ENCODE measurements at places on chromosomes 1 and 21.

DNA sequence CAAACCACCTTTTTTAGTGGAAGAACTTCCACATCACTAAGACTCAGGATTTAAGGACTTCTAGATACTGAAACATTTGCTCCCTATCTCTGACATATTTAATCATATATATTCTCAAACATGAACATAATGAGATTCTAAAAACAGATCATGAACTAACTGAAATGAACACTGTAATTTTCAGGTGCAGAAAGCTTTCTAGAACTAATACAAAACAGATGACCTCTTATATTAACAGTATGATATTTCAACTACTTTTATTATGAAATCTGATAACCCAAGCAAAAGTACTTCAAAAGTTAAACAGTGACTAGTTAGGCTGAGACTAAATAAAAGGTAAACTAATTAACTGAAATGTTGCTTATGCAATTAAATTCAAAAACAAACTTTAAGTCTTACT, 157.5 kb downstream of the COP1 start:
- DNase-seq, result no peak

DNA sequence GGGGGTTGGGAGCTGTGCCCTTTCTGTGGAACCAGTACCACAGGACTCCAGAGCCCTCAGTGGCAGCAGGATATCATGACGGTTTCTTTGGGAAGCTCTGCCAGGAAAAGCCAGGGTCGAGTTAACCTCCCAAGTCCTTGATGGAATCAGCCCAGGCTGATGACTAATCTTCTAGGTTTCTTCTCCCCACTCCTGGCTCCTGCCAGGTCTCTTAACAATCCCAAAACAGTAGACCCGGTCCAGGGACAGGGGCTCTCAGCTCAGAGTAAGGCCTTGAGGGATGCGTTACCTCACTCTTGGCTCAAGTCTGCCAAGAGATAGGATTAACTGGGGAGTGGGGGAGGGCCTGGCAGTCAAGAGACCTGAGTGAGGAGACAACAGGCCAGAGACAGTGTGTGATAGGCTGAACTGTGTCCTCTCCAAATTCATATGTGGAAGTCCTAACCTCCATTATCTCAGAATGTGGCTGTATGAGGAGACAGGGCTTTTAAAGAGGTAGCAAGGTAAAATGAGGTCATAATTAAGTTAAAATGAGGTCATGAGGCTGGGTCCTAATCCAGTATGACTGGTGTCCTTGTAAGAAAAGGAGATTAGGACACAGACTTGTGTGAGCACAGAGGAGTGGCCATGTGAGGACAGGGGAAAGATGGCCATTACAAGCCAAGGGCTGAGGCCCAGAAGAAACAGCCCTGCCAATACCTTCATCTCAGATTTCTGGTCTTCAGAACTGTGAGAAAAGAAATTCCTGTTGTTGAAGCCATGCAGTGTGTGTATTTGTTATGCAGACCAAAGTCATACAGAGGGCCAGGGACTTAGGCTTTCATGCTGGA, 95.0 kb downstream of the BEND5 start:
- no peak for DNase-seq

DNA sequence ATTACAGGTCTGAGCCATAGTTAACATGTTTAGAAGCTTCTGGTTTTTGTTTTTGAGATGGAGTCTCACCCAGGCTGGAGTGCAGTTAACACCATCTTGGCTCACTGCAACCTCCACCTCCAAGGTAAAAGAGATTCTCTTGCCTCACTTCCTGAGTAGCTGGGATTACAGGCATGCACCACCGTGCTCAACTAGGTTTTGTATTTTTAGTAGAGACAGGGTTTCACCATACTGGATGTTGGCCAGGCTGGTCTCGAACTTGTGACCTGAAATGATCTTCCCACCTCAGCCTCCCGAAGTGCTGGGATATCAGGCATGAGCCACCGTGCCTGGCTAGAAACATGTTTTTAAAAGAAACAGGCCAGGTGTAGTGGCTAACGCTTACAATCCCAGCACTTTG, 10.5 kb downstream of the NDUFS5 start:
- no peak for DNase-seq

DNA sequence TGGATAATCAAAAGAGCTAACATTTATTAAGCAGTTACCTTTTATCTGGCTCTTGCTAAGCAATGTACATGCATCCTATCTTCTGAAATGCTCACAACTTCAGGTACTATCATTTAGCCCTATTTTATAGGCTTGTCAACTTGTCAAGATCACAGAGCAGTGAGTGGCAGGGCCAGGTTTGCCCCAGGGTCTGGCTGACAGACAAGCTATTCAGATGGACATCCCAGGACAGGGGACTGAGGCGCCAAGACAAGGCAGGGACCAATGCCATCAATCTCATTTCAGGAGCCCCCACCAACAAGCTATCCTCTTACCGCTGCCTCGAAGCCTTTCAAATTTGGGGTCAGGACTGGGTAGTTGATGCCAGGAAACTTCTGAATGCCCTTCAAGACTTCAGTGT, 8.9 kb downstream of the HMGCL start:
- DNase-seq, result no peak

- no peak for DNase-seq
These were observed 1226.1 kb downstream of the NCAM2 start for GRCh38 chr21:22224261-22224660.

GRCh38 chr1:215704089-215704860, 137.2 kb downstream of the KCTD3 start:
- DNase-seq, result no peak

- DNase-seq, result no peak
These were observed 112.1 kb downstream of the PHTF1 start for GRCh38 chr1:113647164-113647563.

DNA sequence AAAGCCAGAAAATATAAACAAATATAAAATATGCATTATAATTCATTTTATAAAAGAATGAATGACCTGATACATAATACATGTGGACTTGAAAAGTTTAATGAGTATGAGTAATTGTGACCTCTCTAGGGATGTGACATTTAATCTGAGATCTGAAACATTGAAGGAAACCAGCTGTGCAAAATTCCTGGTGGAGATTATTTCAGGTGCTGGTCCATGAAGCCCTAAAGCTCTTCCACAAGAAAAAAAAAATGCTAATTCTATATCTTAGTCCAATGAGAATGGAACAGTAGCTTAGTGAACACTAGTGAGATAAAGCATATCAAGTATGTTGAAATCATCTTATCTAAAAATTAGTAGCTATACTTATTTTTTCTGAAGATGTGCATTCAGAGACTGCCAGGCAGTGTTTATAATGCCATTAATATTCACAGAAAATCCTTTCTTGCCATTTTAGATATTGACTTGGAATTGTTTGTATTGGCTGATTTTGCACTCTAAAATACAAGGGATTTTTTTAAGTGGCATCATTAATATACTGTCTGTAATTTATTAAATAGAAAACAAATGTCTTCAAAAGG, 1485.9 kb downstream of the PLA2G4A start:
- peak; percentile 52 for DNase-seq

DNA sequence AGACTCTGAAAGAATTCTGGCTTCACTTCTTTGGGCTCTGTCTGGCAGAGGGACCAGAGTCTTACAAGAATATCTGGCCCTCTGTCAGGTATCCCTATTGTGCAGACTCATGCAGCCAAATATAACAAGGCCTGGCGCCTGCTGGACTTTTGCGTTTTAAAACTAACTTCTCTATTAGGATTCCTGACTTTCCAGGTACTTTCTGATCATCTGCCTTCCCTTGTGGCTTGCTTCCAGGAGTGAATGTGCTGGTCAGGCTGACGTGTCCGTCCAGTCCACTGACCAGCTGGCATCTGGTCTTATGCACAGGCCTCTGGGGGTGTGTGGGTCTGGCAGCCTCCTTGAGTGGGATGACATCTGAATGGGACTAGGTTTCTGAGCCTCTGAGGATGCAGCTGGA, 8.6 kb upstream of the RAB29 start:
- no peak for DNase-seq

DNA sequence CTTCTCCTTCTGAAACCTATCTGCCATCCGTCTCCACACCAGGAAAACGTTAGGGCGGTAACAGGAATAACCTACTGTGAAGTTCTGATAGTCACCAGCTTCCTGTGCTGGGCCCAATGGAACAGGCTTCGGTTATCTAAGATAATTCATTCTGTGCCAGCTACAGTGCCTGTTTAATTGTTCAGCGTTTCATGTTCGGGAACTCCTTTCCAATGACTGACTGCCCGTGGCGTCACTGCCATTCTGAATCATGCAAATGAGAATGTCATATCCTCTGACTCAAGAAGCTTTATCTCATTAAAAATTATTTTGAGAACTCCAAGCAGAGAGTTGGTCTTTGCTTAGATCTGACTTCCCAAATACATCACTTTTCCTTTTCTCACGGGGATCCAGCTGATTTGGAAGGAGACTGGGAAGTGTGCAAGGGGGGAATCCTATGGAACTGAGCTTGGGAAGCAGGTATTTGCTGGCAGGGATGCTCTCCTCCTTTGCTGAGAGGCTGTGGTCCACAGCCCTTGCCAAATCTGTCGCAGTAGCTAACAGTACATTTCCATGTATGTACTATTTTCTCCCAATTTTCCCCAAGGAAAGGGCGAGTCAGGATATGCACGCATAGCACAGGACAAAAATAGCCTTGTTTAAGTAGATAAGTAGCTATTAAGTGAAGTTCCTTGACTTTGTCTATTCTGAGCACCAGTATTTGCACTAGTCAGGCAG, 358.7 kb downstream of the LTN1 start:
- no peak for DNase-seq

GRCh38 chr1:176539018-176539417, 76.0 kb downstream of the PAPPA2 start:
- no peak for DNase-seq

GRCh38 chr1:176963181-176963580, 201.3 kb downstream of the ASTN1 start:
- no peak for DNase-seq

- no peak for DNase-seq
These were observed 91.9 kb downstream of the LEPR start for GRCh38 chr1:65512383-65512782.

DNA sequence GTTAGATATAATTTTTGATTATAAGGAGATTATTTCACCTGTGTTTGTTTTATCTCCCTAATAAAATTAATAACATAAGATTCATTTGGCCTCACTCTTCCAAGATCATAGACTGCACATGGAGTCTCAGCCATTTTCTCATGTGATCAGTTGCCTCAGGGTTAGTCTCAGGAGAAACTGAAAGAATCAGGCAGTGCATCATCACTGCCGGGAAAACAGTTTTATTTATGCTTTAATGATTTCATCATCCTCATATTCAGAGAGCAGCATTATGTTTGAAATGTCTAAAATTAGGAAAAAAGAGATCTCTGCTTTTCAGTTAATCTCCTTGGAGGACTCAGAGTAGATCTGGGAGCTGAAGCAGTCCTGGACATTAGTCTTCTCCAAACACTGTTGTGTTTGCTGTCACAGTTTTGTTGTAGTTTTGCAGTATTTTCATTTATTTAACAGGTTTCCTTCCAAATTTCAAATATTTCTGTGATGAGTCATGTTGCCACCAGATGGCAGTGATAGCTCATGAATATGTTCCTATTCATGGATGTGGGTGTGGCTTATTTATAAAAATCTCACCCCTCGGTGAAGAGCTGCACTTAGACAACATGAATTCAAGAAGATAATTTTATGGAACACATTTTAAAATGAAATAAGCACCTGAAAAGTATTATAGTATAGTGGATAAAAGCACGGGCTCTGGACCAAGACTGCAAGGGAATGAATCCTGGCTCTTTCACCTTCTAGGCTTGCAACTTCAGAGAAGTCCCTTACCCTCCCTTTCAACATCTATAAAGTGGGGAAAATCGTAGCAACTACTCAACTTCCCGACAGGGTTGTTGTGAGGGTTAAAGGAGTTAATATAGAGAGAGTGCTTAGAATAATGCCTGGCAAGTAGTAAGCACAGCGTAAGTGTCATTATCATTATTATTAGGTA, 31.2 kb downstream of the CHD1L start:
- peak; percentile 41 for DNase-seq

DNA sequence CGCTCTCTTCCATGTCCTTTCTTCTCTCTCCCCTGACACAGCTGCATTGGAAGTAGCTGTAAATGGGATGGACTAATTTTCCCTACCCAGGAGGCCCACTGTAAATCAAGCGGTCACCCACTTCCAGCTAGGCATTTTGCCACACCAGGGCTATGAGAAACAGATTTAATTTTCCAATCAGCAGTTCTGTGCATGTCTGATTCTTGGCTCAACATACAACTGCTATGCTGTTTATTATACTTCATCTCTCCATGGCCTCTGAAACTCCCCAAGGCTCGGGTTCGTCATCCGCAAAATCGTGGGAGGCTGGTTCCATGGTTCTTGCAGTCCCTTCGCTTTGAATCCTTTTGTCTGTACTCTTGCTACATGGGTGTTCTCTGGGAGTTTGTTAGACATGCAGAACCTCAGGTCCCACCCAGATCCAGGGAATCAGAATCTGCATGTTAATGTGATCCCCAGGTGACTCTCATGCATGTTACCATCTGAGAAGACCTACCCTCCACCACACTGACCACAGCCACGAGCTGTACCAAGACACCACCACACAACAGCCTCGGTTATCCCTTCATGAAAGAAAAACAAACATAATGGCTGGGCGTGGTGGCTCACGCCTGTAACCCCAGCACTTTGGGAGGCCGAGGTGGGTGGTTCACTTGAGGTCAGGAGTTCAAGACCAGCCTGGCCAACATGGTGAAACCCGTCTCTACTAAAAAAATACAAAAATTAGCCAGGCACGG, 190.5 kb downstream of the GABPA start:
- no peak for DNase-seq

- no peak for DNase-seq
These were observed 64.8 kb downstream of the FCRL5 start for GRCh38 chr1:157487504-157487903.

DNA sequence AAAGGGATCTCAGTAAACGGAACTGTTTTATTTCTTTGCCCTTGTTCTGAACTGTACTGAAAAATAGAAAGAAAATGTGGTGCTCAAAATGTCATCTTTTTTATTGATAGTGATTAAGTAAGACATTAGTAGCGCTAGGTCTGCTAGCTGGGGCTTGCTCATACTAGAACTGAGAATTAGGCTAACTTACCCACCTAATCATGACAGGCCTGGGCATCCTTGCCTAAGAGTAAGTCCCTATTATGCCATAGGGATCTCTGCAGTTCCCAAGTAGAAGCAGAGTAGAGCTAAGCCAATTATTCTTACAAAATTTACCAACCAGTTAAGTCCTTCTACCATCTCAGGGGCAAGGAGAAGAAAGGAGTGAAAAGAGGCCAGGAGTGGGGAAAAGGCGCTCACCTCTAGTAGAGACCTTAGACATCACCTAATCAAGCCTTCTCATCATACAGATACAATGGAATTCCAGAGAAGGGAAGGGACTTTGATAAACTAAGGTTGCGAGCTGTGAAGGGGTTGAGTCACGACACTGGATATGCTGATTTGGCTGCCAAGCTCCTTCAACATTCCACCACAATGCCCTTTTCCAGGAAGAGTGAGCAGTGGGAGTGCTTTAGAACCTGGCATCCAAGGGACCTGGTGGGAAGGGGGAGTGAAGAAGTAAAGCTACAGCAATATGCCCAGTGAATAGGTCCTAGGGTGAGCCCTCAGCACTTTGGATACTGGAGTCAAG, 27.7 kb upstream of the RPTN start:
- DNase-seq, result no peak

- no peak for DNase-seq
These were observed 253.1 kb upstream of the ADGRL4 start for GRCh38 chr1:79259390-79260336.

Measured in NCI-H2171 treated with DMSO at 0.1 percent for 48 hours (cell line).